ENCODE measurements at places on chromosomes 7 and 10. TPM values are rescaled to one million over a fixed set of nuclear protein-coding genes. Genes with fewer than 3 reads are reported as not detected.

The SEC61G gene
- 832 TPM for total RNA-seq

The SORBS1 gene
- total RNA-seq: 0.32 TPM

The ZNF438 gene
- total RNA-seq: 4.2 TPM

The FEZF1 gene
- not detected for total RNA-seq

Data from epithelial cell of umbilical artery (primary cell).